ENCODE measurements at places on chromosomes 2 and 18. TPM values are rescaled to one million over a fixed set of nuclear protein-coding genes. Genes with fewer than 3 reads are reported as not detected.

- no peak for DNase-seq
These were observed 3.8 kb downstream of the EMILIN1 start for GRCh38 chr2:27081984-27082772.

The GULP1 gene
- total RNA-seq = 18.7 TPM

The ACYP2 gene
- 13.1 TPM for total RNA-seq

DNA sequence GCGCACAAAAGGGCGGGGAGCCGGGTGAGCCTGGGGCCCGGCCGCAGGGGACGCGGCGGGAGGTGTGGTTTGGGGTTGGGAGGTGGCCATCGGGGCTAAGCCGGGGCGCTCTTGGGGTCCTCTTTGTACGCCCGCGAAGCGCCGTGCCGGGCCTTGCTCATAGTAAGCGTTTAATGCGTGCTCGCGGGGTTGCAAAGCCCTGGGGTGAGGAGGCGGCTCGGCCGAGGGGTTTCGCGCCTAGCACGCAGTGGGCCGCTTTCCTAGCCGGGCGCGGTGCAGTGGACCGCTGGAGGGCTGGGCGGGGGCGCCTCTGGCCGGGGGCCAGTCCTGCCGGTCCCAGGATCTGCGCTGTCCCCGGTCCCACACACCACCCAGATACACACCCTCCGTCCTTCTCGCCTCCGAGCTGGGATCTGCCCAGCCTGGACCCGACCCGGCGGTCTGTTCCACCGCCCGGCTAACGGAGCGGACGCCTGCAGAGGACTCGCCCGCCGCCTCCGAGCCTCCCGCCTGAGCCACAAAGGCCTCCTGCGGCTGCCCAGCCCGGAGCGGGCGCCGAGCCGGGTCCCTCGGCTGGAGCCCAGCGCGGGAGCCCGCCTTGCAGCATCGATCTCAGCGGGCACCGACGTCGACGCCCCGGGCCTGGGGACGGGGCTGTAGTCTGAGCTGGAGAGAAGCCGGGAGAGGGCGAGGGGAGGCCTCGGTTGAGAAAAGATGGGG is 564 bp downstream of the DPYSL5 start:
- DNase-seq = no peak

DNA sequence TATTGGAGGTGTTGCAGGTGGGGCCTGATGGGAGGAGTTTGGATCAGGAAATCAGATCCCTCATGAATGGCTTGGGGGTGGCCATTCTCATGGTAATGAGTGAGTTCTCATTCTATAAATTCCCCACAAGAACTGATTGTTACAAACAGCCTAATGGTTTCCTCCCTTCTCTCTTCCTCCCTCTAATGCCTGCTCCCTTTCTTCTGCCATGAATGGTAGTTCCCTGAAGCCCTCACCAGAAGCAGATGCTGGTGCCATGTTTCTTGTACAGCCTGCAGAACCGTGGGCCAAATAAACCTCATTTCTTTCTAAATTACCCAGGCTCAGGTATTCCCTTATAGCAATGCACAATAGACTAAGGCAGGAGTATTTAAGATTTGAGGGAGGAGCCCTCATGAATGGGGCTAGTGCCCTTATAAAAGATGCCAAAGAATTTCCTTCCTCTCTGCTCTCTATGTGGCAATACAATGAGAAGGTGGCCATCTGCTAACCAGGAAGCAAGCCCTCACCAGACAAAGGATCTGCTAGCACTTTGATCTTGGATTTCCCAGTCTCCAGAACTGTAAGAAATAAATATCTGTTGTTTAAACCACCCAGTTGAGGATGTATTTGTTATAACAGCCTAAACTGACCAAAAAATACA is 251.8 kb downstream of the ZEB2 start:
- no peak for DNase-seq

- no peak for DNase-seq
These were observed 56.8 kb downstream of the SCG2 start for GRCh38 chr2:223545406-223545805.

The ABCB11 gene
- total RNA-seq = 0.49 TPM

DNA sequence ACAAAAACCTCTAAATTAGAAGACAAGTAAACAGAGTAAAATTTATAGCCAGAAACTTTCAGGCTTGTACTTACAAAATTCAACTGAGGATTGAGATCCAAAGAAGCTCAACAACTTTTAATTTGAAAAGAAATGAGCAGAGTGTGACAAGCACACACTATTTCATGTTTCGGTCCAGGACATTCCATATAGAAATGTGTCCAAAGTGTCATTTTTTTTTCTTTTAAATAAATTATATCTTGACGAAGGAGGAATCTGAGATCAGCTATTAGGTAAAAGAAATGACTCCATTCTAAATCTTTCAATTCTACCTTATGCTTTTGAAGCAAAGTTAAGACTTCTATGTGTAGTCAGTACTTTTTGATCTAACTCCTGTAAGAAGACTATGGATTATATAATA is 4.6 kb downstream of the FN1 start:
- no peak for DNase-seq

The POTEJ gene
- not detected for total RNA-seq

- peak; percentile 63 for DNase-seq
These were observed 4.0 kb downstream of the SLC4A3 start for GRCh38 chr2:219631406-219631891.

The MBD5 gene
- 13.5 TPM for total RNA-seq

The OR6B2 gene
- total RNA-seq = not detected

GRCh38 chr18:38250971-38251370 is 685.4 kb upstream of the CELF4 start:
- DNase-seq = no peak

GRCh38 chr2:156585457-156585856 is 149.3 kb downstream of the GPD2 start:
- no peak for DNase-seq

DNA sequence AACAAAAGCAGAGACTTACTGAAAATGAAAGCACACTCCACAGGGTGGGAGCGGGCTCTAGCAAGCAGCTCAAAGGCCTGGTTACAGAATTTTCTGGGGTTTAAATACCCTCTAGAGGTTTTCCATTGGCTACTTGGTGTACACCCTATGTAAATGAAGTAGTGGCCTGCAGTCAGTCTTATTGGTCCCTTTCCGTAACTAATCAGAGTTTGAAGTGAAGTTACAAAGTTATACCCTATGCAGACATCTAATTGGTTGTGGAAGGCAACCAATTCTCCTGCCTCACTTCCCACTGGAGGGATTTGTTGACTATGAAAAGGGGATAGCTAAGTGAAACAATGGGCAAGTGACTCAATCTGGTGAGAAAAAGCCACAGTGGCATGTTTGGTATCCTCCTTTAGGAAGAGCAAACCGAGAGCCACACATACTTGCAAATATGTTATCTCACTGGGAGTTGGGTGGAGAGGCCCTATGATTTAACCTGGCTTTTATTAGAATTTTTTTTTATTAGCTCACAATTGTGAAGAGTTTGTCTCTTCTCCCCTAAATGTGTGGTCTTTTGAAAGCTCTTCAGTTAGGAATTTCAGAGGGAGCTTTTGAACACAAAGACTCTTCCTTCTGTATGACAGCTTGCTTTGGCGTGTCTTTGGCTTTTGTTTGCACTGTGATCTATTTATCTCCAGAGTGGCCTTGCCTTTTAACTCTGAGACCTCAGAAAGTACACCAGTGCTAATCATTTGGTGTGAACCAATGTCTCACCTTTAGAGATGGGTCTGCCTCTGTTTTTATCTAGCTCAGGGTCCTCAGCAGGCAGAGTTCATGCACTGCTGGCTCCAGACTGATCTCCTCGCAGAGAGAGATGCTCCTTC is 69.6 kb downstream of the MAP4K4 start:
- no peak for DNase-seq

The ZSWIM2 gene
- total RNA-seq = not detected

DNA sequence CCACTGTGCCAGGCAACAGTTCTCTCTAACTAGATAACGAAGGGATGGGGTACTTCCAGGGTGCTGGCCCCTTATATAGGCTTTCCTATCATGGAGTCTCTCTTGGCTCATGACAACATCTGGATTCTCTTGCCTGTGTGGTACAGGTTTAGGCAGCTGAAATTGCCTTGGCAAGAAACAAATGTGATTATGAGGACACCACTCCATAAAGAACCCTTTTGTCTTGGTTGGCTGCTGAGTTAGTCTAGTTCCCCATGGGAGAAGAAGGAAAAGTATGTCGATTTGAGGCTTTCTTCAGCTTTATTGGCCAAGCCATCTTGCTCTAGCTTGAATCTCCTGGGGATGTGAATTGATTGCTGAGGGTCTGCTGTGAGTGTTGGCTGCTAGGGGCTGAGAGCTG is 76.3 kb upstream of the ZCCHC2 start:
- DNase-seq = no peak

DNA sequence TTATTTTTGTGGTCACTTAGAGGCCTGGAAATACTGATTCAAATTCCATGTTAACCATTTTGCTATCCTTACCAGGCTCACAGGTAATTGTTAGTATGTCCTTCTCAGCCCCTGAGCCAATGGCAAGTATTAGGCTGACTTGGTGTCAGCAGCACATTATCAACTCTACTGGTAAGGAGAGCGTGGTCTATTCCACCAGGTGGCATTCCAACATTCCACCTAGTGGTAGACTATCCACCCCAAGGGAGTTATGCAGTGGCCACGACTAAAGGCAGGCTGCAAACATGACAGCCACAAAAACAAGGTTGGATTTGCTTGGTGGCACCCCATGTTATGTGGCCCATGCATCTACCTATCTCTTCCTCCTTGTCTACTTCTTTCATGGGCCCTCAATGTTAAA is 31.8 kb upstream of the GCC2 start:
- DNase-seq = no peak

The FMNL2 gene
- 9.6 TPM for total RNA-seq
